H9 (cell line): ENCODE measurements at places on chromosomes 3 and 15. TPM values are rescaled to one million over a fixed set of nuclear protein-coding genes. Genes with fewer than 3 reads are reported as not detected.

- H3K4me1 ChIP-seq: no peaks in the 10 kb centered on the region; the same call in 1 of the 2 replicates
- H3K27me3 ChIP-seq: no peaks in the 10 kb centered on the region
- H3K27ac ChIP-seq: no peak overlapping the region
- no peak for DNase-seq
- no peaks in the 10 kb centered on the region; the same call in 2 of the 3 replicates for H3K36me3 ChIP-seq
- no peak overlapping the region for H3K4me3 ChIP-seq
Observed at GRCh38 chr3:12724794-12725193, 34.3 kb downstream of the TMEM40 start.

DNA sequence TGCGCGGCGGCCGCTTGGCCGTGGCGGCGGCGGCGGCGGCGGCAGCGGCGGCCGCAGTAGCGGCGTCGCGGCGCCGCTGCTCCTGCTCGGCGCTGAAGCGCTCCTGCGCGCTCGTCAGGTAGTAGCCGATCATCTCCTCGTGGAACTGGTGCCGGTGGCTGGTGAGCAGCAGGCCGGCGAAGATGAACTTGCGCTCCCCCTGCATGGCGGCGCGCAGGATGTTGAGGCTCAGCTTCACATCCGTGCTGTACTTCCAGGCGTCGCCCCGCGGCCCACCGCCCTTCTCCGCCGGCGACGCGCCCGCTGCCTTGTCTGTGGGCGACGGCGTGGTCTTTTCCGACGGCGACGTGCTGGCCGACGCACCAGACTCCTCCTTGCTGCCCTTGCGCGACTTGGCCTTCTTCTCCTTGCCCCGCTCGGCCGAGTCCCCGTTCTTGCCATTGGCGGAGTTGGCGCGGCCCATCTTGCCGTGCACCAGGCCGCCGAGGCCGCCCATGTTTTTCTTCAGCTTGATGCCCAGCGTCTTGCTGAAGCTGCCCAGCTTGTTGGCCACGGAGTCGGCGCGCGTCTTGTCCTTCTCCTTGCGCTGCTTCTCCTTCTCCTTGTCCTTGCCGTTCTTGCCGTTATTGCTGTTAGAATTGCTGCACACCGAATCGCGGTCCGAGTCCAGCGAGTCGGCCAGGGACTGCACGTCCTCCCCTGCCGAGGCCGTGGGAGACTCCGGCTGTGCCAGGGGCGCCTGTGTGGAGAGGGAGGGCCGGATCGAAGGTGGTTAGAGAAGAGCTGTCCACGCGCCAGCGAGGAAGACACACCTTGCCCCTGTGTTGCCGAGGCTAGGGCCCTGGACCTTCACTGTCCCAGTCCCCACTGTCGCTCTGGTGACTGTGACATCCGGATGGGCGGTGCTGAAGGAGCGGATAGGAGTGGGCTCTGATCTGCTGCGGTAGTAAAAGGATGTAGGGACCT lies 157.6 kb downstream of the KLF13 start:
- H3K4me3 ChIP-seq: peak overlapping the region; percentile 35
- DNase-seq: peak; percentile 36
- H3K27ac ChIP-seq: no peak overlapping the region
- H3K36me3 ChIP-seq: peaks cover 4% of the 10 kb centered on the region

GRCh38 chr3:35705904-35706303 lies 66.6 kb downstream of the ARPP21 start:
- no peaks in the 10 kb centered on the region for H3K27me3 ChIP-seq
- DNase-seq: no peak
- H3K4me3 ChIP-seq: no peak overlapping the region
- no peaks in the 10 kb centered on the region for H3K4me1 ChIP-seq
- no peaks in the 10 kb centered on the region for H3K36me3 ChIP-seq

DNA sequence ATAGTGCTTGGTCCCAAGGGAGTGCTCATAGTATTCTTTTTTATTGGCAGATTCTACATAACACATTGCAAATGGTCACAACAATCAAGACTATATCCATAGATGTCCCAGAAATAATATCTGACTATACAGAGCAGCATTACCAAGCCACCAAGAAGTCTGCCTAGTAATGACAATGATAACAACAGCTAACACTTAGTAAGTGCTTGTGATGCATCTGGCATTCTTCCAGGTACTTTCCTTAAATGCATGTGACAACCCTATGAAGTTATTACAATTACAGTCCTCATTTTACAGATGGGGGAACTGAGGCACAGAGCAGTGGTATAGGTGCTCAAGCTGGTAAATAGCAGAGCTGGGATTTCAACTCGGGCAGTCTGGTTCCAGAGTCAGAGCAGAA lies 49.6 kb upstream of the ICE2 start:
- H3K36me3 ChIP-seq: no peaks in the 10 kb centered on the region
- H3K27ac ChIP-seq: no peak overlapping the region
- no peak for DNase-seq
- H3K4me1 ChIP-seq: no peaks in the 10 kb centered on the region

GRCh38 chr3:43892526-43892925 lies 201.8 kb downstream of the ABHD5 start:
- H3K4me3 ChIP-seq: no peak overlapping the region
- DNase-seq: no peak
- no peak overlapping the region for H3K27ac ChIP-seq
- no peaks in the 10 kb centered on the region for H3K36me3 ChIP-seq
- peaks cover 6% of the 10 kb centered on the region; the same call in 1 of the 2 replicates for H3K4me1 ChIP-seq

- H3K27ac ChIP-seq: peak overlapping the region; percentile 27
- H3K4me3 ChIP-seq: peak overlapping the region; percentile 89
Observed at GRCh38 chr15:58748852-58749531, 515 bp downstream of the ADAM10 start.

DNA sequence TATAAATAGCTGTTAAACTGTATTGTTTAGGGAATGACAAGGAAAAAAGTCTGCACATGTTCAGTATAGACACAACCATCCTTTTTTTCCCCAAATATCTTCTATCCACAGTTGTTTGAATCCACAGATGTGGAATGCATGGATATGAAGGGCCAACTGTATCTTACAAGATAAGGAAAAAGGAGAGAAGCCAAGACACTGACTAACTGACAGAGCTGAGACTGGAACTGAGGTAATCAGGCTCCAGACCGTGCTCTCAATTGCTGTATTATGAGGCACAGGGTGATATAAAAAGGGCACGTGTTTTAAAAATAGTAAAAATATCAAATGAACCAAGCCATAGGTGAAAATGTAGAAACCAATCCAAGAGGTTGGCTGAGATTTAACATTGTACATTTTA lies 49.0 kb downstream of the DHX36 start:
- DNase-seq: no peak
- peaks cover 83% of the 10 kb centered on the region for H3K36me3 ChIP-seq

DNA sequence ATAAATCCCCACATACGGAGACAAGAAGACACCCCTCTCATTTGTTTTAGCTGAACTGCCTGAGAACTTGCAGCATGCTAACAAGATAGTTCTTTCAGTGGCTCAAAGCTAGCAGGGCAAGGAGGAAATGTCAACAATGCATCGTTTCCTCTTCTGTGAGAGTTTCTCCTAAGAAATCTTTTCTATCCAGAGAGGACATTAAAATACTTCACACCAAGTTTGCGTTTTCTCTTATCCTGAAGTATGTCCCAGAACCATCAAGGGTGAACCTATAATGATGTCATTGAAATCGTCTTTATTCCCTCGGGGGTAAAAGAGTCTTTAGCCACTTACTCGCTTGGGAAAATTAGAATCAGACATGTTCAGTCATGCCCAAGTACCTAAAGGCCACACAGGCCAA lies 541.7 kb upstream of the MDFIC2 start:
- 0 out of 2 replicates have a peak, but pooled peaks cover under 1% of the 10 kb centered on the region for H3K36me3 ChIP-seq
- no peak overlapping the region for H3K4me3 ChIP-seq
- no peak for DNase-seq
- no peaks in the 10 kb centered on the region for H3K27me3 ChIP-seq

- DNase-seq: no peak
- no peaks in the 10 kb centered on the region for H3K27me3 ChIP-seq
- no peak overlapping the region for H3K27ac ChIP-seq
- peaks cover 8% of the 10 kb centered on the region; the same call in 1 of the 2 replicates for H3K4me1 ChIP-seq
Observed at GRCh38 chr3:65996589-65996988, 42.1 kb downstream of the MAGI1 start.

GRCh38 chr15:98651036-98651481 lies 2.7 kb downstream of the IGF1R start:
- no peak for DNase-seq
- H3K27me3 ChIP-seq: no peaks in the 10 kb centered on the region
- peaks cover 7% of the 10 kb centered on the region for H3K4me1 ChIP-seq
- peaks cover 1% of the 10 kb centered on the region; the same call in 1 of the 3 replicates for H3K36me3 ChIP-seq
- H3K4me3 ChIP-seq: peak overlapping the region; percentile 98

- no peak overlapping the region for H3K27ac ChIP-seq
- no peaks in the 10 kb centered on the region for H3K27me3 ChIP-seq
- no peak for DNase-seq
- no peak overlapping the region for H3K4me3 ChIP-seq
Observed at GRCh38 chr3:57752307-57752706, 3.8 kb upstream of the SLMAP start.

DNA sequence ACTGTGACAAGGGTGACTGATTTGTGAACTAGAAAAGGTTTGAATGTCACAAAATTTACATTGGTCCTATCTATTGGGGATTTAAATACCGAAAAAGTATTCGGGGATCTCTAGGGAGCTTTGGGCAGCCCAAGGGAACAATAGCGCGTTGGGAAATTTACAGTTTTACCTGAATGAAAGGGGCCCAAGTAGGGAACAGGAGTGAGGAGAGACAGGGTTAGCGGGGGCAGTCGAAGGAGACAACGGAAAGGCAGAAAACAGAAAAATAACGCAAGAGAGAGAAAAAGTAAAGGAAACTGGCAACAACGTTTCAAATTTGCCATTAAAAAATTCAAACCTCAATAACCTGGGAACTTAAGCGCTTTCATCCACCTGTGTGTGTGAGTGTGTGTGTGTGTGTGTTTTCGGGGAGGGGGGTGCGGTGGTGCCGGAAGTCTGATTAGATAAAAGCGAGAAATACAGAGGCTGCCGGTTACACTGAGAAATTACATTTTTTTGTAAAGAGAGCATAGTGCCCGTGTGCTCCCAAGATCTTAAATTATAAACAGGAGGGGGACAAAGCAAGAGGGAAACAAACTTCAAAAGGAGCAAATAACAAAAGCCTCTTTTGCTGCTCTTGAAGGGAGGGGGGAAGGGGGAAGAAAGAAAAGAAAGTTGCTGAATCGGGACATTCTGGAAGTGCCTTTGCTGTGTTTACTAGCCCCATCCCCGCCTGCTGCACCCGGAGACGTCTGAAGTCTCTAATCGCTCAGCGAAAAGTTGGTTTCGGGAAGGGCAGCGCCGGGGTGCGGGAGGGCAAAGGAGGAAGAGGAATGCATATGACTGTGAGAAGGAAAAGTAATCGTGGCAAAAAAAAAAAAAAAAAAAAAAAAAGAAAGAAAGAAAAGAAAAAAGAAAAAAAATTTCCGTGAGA lies 721 bp upstream of the ZIC1 start:
- H3K4me3 ChIP-seq: peak overlapping the region; percentile 87
- DNase-seq: peak; percentile 61
- peaks cover 88% of the 10 kb centered on the region for H3K27me3 ChIP-seq
- no peak overlapping the region for H3K27ac ChIP-seq
- H3K4me1 ChIP-seq: peaks cover 5% of the 10 kb centered on the region; the same call in 1 of the 2 replicates

DNA sequence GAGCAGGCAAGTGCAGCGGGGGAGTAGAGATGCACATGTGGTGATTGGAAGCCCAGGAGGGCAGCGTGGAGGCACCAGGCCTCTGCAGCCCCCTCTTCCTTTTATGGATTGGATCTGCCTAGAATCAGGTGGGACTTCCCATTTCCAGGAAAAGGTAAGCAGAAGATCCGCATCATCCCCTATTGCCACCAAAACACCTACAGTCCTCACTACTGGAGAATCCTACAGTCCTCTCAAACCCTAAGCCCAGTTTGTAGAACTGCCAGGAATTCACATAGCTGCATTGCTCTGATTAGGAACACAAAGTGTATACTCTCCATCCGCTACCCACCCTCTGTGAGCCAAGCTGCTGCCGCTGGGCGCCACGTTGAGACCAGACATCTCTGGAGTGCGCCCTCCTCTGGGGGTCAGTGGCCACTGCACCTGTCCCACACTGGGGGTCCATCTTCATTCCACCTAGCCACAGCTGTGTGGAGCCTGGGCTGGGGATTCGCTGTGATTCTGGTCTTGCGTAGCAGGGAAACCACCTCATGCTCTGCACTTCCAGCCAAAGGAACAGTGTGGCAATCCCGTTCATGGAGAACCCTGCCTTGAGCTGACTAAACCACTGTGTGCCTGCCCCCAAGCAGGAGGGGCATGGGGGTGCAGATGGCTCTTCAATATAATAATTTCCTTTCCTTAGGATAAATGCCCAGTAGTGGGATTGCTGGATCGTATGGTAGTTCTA lies 88.9 kb upstream of the PTX3 start:
- H3K27me3 ChIP-seq: no peaks in the 10 kb centered on the region
- H3K36me3 ChIP-seq: peaks cover 2% of the 10 kb centered on the region; the same call in 1 of the 2 replicates
- peak; percentile 89 for DNase-seq
- H3K27ac ChIP-seq: no peak overlapping the region

GRCh38 chr3:72432246-72432645 lies 416.0 kb downstream of the SHQ1 start:
- no peaks in the 10 kb centered on the region; the same call in 1 of the 2 replicates for H3K4me1 ChIP-seq
- H3K27ac ChIP-seq: no peak overlapping the region
- no peaks in the 10 kb centered on the region for H3K36me3 ChIP-seq

- no peak overlapping the region for H3K4me3 ChIP-seq
- no peak for DNase-seq
- no peaks in the 10 kb centered on the region for H3K27me3 ChIP-seq
- no peak overlapping the region for H3K27ac ChIP-seq
- no peaks in the 10 kb centered on the region for H3K4me1 ChIP-seq
Observed at GRCh38 chr15:95119041-95119610, 887.8 kb downstream of the MCTP2 start.

- H3K27ac ChIP-seq: no peak overlapping the region
- H3K4me3 ChIP-seq: no peak overlapping the region
- no peaks in the 10 kb centered on the region for H3K27me3 ChIP-seq
- no peaks in the 10 kb centered on the region for H3K4me1 ChIP-seq
- DNase-seq: no peak
Observed at GRCh38 chr3:21059404-21059803, 691.6 kb downstream of the ZNF385D start.

DNA sequence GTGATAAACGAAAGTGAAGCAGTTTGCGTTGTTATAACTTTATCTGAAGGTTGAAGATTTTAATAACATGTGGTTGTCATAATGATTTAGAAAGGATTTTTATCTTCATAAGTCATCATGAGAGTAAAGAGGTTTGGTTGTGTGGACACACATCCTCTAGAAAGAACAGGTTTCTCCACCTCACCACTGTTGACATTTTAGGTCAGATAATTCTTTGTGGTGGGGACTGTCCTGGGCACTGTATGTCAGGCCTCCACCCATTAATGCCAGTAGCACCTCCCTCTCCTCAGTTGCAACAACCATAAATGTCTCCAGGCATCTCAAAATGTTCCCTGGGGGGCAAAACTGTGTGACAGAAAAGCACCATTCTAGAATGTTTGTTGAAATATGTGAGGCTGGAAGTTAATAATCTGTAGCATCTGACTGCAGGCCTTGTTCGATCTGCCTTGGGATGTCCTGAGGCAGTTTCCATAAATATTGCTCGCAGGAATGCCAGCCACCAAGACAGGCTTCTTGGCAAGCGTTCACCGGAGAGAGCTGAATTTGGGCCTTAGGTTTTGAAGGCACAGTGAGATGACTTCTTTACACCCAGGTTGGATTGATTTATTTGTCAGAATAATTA lies 100.1 kb downstream of the ADAMTSL3 start:
- no peaks in the 10 kb centered on the region for H3K4me1 ChIP-seq
- no peak overlapping the region for H3K4me3 ChIP-seq
- H3K36me3 ChIP-seq: peaks cover 6% of the 10 kb centered on the region; the same call in 1 of the 3 replicates
- DNase-seq: no peak

TRIM42 gene
- total RNA-seq: not detected in 2 replicates

SCN11A gene
- 0.17 and 0.20 TPM in 2 replicates for total RNA-seq

MAP6D1 gene
- total RNA-seq: 5.6 and 7.1 TPM in 2 replicates

SPINT1 gene
- total RNA-seq: 129 and 130 TPM in 2 replicates

EIF5A2 gene
- total RNA-seq: 7.7 and 8.6 TPM in 2 replicates

TUSC2 gene
- total RNA-seq: 33.5 and 35.5 TPM in 2 replicates

CCK gene
- total RNA-seq: 0.37 and 0.42 TPM in 2 replicates

XYLB gene
- total RNA-seq: 2.4 and 2.6 TPM in 2 replicates

CCRL2 gene
- total RNA-seq: not detected in 2 replicates

MUC4 gene
- 0.70 and 1.2 TPM in 2 replicates for total RNA-seq

TTLL13 gene
- total RNA-seq: not detected in 2 replicates

TEX9 gene
- 8.4 and 8.9 TPM in 2 replicates for total RNA-seq
